ENCODE measurements at places on chromosomes 2 and 18.
A peak's percentile ranks its signal among the peaks of the same experiment; 100 is the strongest.

GRCh38 chr2:102185347-102185746 is 1.5 kb upstream of the IL1RL2 start:
- no peak for DNase-seq

DNA sequence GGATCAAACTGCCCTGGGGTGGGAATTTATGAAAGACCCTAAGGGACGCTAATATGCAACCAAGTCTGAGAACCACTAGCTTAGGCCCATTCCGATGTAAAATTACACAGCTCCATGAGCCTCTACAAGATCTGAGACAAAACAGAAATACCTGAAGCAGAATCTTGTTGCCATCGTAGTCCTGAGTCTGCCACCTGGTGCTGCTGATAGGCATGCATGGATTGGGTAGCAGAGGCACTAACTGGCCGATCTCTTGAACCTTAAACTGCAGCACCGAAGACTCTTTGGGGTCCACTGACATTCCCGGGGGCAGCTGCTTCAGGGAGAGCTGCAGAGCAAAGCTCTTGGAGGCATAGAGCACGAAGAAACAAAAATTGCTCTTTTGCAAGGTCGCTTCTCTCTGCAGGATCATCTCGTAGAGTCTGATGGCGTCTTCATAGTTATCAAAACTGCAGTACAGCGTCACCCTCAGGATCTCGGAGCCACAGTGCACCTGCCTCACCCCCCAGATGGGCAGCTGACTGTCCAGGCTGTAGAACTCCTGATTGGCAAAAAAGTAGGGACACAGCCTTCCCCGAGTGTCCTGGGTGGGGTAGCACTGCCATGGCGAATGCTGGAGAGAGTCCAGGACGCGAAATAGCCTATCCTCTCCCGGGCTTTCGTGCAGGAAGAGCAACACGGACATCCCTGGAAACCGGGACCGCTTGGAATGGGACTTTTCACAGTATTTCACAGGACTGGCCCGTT is 848 bp downstream of the FAM124B start:
- DNase-seq = no peak

- DNase-seq = no peak
These were observed 73.8 kb downstream of the CLIP4 start for GRCh38 chr2:29189052-29189451.

DNA sequence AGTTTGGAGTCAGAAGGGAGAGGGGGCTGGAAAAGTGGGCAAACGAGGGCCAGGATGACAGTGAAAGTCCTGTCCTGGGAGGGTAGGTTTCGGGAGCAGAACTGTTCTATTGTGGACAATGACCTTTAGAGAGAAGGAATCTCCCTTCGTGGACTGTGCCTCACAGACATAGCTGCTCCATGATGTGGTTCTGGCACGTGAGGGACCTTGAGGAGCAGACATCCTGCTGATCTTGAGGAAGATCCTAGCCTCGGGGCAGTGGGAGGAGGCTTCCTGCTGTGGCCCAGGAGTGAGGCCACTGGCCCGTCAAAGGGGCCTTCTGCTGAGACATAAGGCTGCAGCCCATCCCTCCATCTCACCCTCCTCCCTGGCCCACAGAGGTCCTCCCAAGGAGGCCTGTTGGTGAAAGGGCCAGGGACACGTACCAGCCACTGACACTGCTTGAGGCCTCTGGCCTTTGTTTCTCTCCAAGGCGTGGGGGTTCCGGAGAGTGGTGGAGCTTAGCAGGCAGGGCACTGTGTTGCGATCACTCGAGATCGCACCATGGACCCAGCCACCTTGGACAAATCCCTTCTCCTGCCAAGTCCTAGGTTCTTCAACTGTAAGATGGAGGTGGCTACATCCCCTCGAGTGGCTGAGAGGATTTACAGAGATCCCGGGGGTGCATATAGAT is 167.2 kb downstream of the CELF4 start:
- no peak for DNase-seq

DNA sequence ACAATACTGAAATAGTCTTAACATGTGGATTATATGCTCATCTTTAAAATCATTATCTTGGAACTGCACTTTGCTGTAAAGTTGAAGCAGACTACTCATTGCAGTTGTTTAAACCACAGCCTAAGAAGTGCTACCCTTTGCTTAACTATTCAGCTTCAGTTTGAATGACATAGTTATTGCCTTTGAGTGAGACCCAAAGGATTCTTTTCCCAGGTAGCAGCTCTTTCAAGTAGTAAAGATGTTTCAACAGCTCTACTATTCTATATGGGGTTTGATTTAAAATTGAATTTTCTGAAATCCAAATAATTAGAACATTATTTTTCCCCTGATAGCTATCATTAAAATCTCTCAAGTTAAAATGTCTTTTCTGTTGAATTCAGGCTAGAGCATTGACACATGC is 1.1 kb downstream of the SCG2 start:
- no peak for DNase-seq

DNA sequence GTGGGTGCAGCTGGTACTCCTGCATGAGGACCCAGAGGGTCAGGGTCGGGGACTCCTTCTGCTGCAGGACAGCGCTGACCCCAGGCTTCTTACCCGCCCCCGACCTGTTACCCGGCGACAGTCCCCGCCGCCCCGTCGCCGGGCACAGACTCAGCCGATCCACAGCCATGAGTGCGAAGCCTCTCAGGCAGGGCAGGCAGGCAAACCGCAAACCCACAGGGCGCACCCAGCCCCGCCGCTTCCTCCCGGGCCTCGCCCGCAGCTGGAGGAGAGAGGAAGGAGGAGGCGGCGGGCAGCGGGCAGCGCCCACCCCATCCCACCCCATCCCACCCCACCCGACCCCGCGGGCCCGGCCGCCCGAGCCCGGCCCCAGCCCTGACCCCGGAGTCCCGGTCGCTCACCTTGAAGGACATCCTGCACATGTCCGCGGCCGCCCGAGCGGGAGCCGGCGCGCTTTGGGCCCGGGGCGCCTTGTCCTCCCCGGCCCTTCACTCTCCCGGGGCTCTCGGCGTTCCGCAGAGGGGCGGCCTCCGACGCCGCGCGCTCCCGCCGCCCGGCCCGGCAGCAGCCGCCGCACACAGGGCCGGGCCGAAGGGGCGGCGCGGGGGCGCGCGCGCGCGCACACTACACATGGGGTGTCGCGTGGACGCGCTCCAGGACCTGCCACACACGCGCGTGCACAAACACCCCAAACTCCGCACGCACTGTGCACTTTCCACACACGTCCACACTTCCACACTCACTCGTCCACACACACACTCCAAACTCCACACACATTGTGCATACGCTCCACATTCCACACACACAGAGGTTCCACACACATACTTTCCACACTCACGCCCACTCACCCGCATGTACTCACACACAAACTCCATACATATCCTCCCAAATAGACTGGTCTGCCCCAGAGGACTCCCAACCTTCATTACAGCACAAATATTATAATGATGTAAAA is at the start of gene ANKRD29:
ANKRD29 (minus strand) TSS at position 603 of the 955 bp plus-strand sequence; CDS start at position 422, 181 bp downstream.
- DNase-seq = no peak

- no peak for DNase-seq
These were observed 96.3 kb upstream of the THUMPD2 start for GRCh38 chr2:39875182-39875913.

- DNase-seq = no peak
These were observed 140.3 kb upstream of the RASGRP3 start for GRCh38 chr2:33336036-33336625.

GRCh38 chr2:42848726-42849290 is 56.4 kb upstream of the HAAO start:
- DNase-seq = no peak

- no peak for DNase-seq
These were observed 23.5 kb downstream of the TRPM8 start for GRCh38 chr2:233940376-233941276.

- DNase-seq = no peak
These were observed 460.1 kb upstream of the SALL3 start for GRCh38 chr18:78519394-78520062.

GRCh38 chr2:120109186-120110061 is 96.5 kb downstream of the EPB41L5 start:
- no peak for DNase-seq

DNA sequence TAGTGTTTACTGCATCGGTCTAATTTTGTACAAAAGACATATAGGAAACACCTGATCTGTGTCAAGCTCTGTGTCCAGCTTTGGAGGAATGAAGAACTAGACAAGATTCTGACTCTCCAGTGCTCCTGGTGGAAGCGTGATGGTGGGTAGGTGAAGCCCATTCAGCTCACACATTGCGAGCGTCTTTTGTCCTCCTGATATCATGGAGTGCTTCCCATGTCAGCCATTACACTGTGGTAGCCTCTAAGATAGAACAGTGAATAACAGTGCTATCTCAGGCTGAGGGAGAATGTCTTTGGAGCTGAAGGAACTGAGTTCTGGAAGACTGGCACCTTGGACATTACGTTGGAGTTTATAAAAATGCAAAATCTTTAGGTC is 350.2 kb downstream of the CYRIA start:
- DNase-seq = no peak

- no peak for DNase-seq
These were observed 13.8 kb upstream of the PCBP1 start for GRCh38 chr2:70073493-70073892.

DNA sequence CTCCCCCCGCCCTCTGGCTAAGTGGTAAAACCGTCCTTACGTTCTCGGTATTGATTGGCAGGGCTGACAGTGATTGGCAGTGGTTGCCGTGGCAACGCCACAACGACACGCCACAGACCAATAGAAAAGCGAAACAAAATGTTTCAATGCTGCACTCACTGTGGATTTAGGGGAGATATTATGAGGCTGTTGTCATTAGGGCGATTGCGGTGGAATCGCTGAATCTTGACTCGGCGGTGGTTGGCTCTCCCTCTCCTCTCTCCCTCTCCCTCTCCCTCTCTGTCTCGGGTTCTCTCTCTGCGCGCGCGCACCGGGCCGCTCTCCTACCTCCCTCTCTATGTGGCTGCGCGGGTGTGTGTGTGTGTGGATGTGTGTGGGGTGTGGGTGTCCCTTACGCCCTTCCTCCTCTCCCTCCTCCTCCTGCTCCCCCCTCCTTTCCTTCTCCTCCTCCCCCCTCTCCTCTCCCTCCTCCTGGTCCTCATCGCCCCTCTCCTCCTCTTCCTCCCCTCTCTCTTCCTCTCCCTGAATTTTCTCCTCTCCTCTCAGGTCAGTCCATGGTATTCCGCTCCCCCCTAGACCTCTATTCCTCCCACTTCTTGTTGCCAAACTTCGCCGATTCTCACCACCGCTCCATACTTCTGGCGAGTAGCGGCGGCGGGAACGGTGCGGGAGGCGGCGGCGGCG is at the start of gene SIX3:
SIX3 (plus strand) TSS at position 152 of the 684 bp plus-strand sequence; CDS start at position 555, 403 bp downstream.
- DNase-seq = no peak

DNA sequence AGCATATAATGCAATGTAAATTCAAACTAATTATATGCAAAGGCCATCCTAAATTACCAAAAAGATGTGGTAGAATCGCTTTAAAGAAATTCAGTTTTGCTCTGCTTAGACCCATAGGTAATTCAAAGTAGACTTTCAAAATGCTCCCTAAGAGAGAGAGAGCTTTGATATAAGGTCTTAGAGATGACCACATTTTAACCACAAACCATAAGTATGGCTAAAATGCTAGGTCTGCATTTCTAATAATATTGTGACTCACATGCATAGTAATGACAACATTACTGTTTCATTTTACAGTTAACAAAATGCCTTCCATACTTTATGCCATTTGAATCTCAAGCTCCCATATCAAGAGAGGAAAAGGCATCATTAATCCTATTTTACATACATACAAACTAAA is 144.5 kb downstream of the RAD51AP2 start:
- DNase-seq = no peak

- no peak for DNase-seq
These were observed 72.3 kb downstream of the MEP1B start for GRCh38 chr18:32262092-32262491.

GRCh38 chr18:44945888-44946401 is 265.3 kb downstream of the SETBP1 start:
- peak; percentile 89 for DNase-seq

DNA sequence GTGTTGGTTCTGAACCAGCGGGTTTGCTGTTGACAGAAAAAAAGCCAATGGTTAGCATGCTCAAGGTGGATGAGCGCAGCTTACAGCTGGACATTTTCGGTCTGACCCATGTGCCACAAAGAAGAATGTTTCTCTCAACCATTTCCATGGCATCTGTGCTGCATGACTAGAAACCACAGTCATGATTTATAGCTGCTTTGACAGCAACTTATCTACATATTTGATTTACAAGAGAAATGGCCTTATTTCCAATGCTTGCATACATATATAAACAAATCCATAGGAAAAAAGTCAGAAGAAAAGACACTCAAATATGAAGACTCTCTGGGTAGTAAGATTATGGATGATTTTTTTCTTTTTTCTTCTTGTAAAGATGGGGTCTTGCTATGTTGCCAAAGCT is 98.2 kb downstream of the DYNC1I2 start:
- DNase-seq = no peak

DNA sequence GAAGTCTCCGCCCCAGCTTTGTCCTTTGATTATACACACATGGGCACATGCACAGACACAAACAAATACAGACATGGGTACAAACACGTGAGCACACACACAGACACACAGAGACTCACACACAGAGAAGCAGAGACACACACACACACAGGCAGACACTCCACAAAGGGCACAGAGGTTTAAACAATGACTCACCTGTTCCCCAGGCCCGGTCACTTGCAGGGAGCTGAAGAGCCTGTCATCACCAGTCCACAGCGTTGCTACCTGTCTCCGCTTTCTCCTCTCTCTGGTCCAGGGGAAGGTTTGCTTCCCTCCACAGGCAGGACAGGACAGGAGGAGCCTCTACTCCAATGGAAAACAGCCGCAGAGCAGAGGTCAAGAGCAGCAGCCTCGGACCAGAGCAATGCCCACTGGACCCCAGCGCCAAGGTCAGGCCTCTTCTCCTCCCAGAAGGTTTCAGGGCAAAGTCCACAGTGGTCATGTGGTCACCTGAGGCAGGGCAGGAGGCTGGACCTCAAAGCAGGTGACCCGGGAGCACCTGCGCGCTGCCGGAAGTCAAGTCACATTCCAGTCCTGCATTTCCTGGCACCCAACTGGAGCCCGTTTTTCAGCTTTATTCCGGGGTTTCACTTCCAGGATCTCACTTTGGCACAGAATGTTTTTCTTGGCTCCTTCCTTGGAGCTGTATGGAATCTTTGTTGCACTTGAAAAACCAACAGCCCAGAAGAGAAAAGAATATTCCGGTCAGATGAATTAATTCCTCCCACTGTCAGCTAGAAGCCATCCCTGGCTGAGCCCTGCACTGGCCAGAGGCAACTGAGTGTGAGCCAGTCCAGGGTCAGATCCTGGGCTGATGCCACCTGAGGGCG is at the start of gene RAB17:
RAB17 (minus strand) TSS at position 463 of the 869 bp plus-strand sequence. CDS start 4,580 bp downstream, outside the sequence.
- DNase-seq = peak; percentile 37

DNA sequence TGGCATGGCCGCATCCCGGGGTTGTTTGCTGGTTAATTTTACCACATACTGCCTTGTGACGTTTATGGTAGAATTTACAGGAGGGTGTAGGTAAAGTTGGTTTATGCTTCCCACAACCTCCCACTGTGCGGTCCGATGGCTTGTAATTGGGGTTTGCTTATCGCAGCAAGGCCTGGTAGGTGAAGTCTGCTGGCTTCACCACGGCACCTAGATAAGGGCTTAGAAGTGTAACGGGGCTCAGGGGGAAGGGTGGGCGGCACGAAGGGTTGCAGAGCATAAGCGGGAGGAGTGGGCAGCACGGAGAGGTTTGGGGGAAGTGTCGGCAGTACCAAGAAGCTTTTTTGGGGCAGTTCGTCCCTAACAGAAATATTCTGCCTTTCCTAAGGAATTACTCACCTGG is 39.0 kb upstream of the TMEM131 start:
- no peak for DNase-seq

GRCh38 chr2:20446917-20447436 is at the start of gene RHOB:
RHOB (plus strand) TSS chr2:20447074; CDS start chr2:20447466, 392 bp downstream.
- DNase-seq = peak; percentile 94

- no peak for DNase-seq
These were observed 48.0 kb downstream of the MGAT5 start for GRCh38 chr2:134301928-134302260.
